Naive thymus-derived CD4-positive, alpha-beta T cell (primary cell): ENCODE measurements at places on chromosomes 12 and 14.

DNA sequence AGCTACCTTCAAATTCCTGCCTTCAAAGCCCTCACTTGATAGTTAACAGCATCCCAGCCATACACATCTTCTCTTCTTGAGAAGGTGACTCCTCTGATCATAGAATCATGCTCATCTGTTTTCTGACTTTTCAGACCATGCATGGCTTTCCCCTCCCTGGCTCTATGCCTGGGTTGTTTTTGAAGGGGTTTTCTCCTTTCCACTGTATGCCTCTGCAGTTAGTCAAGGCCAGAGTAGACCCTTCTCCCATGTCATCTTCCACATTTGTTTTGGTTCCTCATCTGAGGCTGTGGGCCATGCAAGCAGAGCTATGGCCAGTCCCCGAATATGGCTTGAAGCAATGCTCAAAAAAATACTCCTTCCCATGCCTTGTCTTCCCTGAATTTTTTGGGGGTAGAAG lies 14.3 kb upstream of the MCRS1 start:
- DNase-seq, result no peak

GRCh38 chr14:82621881-82622450 lies 1088.3 kb upstream of the SEL1L start:
- no peak for DNase-seq

DNA sequence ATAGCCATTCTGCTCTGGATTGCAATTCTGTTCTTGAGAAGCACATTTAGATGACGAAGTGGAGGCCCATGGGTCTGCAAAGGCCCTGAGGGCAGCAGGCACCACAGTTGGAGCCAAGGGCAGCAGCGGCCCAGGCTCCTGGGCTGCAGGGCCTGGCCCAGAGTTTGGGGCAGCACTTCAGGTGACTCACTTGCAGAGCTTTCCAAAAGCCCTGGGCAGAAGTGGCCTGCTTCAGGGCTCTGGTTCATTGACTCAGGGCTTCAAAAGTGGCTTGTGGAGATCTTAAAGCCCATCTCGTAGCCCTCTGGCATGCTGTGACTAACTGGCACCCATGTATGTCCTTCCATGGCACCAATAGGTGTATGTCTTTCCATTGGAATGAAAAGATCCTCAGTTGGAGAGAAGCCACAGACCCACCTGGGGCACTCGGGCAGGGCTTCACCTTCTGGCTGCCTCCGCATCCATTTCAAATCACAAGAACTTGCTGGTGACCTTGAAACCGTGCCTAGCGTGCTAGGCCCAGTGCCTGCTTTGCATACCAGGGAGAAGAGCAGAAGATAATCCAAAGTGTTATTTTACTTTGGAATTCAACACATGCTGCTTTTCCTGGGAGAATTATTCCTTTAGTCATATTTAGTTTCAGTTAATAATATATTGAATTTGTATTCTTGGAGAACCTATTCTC lies 106.7 kb downstream of the PRMT8 start:
- no peak for DNase-seq

DNA sequence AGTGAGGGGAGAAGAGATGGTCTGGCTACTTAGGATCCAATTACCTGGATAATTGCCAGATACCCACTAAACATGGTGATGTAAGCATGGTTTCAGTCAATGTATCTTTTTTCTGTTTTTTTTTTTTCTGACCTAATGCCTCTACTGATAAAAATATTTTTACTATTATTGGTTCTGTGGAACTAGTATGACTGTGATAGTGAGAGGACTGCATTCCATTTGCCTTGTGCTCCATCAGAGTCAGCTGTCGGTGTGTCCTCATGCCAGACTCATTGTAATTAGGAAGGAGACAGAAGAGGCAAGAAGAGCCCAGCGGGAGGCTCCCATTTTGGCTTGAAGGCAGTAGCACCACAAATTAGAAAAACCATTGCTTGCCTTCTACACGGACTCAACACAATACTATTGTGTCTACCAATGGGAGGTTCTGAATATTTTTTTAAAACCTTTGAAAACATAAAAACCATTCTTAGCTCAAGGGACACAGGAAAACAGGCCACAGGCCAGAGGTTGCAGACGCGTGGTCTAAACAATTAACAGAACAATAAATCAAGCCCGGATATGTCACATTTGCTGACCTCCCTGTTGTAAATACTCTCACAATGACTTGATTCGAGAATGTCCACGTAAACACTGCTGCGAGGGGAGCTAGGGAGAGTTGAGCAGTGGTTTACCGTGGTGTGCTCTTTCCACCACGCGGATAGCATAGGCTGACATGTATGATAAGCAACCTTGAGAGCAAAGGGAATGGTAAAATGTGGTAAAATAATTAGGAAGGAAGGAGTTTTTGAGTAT lies 13.5 kb upstream of the DCP1B start:
- DNase-seq, result no peak

GRCh38 chr14:64954491-64955240 lies 12.1 kb upstream of the GPX2 start:
- no peak for DNase-seq

DNA sequence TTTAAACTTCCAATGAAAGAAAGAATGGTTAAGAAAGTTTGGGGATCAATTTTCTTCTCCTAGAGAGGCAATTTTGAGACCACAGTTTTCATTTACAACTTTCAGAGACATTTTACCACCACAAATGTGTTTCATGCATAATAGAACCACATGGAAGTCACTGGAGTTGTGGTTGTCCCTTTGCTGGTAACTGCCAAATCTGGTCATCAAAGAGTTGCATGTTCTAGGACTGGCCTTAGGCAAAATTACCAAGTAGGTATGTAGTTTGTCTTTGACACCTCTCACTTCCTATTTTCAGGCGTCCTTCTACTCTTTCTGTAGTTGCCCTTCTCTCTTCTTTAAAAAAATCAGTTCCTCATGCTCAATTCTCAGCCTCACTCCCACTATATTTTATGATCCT lies 54.3 kb upstream of the TMX1 start:
- no peak for DNase-seq

DNA sequence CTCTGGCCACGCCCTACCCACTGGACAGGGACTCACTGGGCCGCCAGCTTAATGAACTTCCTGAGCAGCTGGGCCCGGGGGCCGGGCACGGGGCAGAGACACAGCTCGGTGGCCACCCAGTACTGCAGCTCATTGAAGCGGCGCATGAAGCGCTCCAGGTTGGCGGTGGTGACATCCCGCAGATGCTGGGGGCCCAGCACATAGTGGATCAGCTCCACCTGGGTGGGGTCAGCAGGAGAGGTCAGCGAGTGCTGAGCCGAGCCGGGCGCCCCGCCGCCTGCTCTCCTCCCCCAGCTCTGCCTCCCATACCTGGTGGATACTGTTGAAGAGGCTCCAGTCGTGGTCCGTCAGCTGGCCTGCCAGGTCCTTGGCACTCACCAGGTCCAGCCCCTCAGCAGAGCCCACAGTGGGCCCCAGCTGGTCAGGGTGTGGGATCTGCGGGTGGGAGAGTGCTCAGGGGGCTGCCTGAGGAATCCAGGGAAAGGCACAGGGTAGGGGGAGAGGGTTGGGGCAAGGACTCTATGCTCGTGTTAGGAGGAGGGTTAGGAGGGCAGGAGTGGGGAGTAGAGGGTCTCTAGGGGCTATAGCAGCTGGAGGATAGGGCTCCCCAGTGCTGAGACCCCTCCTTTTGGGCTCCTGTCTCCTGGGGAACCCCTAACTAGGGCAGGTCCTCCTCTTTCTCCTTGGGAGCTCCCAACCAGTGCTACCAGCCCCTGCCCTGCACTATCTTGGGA lies 15.5 kb upstream of the ENDOU start:
- DNase-seq, result no peak

DNA sequence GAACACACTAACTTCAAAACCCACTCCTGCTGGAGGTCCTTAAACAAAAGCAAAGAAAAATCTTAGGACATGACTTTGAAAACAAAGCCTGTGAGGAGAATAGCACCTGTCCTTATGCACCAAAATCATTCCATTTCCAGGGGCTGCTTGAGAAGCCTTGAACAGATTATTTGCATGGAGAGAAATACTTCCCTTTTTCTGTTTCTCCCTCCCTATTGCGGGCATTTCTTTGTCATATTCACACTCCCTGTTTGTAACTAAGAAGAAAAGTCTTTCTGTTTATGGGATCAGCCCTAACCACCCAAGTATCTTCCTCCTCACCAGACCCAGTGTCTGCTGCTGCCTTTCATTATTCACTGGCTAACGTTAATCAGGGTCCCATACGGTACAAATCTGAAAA lies 218.8 kb downstream of the DPF3 start:
- no peak for DNase-seq

DNA sequence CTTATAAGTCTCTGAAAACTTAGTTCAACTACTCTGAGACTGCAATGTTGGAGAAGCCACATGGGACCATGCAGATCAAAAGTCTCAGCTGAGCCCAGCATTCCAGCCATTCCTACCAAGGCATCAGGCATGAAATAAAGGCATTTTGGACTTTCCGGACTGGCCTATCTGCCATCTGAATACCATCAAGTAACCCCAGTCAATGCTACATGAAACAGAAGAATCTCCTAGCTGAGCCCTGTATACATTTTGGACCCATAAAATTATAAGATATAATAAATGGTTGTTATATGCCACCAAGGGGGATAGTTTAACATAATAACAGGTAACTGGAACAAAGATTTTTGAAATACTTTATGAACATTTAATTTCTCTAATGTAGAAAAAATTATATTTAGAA lies 9.3 kb upstream of the TMEM260 start:
- no peak for DNase-seq

DNA sequence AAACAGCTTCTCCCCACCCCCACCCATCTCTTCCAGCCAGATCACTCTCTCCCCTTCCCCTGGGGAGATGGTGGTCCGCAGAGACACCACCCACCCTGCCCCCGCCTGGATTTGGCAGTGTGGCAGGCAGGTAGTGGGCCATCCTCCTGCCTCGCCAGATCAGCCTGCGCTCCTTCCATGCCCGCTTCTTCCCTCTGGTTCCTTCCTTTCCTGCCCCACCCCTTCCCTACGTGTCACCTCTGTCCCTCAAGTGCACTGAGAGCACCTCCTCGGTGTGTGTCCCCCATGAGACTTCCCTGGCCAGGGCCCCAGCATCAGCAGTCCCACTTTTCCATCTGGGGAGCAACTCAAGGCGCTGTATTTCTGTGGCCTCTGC lies 632 bp downstream of the NYNRIN start:
- no peak for DNase-seq

GRCh38 chr12:53579545-53579955 lies 46.6 kb downstream of the ATF7 start:
- no peak for DNase-seq

DNA sequence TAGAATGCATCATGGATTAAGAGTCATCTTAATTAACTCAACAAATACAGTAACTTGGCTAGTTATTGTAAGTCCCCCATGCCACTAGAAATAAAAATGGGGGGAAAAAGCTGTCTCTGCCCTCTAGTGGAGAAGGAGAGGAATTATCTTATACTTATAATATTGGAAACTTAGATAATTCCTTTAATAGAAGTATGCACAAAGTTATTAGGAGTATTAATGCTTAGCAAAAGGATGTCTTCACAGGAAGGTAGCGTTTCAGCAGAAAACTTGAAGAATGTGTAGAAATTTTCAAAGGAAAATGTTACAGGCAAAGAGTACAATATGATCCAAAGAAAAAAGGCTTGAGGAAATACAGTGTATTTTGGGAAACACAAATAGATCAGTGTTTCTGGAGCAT lies 19.8 kb downstream of the OR5AU1 start:
- DNase-seq, result peak; percentile 1

GRCh38 chr12:92634202-92634601 lies 68.6 kb upstream of the PLEKHG7 start:
- DNase-seq, result no peak

DNA sequence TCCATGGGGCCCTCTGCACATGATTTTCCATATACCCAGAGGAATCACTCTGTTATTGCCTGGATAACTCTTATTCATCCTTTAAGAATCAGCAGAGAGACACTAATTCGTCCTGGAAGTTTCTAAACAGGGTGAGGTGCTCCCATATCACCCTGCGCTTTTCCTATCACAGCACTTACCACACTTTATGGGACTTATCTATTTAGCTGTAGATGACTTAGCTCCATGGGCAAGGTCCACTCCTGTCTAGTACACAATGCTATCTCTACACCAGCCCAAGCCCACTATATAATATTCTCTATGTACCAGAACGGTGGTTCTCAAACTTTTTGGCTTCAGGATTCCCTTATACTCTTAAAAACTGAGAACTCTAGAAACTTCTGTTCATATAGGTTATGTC lies 111.7 kb downstream of the EFCAB11 start:
- no peak for DNase-seq

DNA sequence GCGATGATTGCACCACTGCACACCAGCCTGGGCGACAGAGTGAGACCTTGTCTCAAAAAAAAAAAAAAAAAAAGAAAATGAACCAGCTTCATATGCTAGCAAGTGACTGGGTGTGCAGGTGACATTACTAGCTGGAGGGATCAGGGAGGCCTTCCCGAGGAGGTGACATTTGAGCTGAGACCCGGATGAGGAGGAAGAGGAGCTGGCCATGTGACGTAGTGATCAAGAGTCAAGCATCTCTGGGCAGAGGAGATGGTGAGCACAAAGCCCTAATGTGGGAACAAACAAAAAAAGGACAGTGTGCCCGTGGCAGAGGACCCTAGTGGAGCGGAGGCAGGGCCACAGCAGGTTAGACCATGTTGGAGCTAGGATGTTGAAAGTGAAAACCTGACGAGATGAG lies 3.5 kb upstream of the PTPN6 start:
- no peak for DNase-seq

DNA sequence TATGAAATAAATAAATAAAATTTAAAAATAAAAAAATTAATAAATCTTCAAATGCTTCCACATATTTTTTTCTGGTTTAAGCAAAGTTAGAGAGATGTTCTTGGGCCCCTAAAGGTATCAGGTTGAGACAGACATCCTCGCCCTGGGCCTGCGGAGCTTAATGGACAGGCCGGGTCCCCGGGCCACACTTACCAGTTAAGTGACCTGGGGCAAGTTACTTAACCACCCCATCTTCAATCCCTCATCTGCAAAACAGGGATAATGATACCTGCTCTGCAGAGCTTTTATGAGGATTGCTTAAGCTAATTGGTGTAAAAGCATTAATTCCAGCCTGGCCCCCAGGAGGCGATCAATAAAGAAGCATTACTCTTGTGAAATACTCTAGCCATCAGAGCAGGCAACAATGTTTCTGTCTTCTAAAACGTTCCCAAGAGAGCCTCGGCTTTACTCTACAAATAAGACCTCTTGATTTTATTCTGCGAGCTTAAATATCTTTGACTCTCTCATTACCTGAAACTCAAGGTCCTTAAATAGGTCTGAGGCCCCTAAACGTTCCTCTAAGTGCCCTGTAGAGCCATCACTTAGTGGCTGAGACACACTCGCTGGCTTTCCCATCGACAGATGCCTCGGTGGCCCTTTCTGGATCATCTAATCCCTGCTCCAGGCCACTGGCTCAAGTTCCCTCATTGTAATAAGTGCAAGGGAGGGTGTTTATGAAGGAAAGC lies 81.1 kb upstream of the DIO3 start:
- DNase-seq, result no peak

DNA sequence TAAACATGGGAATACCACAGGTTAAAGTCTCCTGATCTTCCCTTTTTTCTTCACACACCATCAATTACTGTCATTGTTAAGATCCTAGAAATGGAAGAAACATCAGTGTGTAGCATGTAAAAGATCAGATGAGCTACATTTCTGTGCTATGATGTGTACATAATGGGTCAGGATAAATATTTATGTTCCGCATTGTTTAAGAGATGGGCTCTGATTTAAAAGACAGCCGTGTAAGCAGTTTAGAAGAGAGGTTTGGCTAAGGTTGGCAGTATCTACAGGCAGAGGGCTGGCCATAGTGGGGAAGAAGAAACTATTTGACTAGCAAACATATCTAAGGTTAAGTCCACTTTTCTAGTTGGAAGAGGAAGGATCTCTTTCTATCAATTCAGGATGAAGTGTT lies 49.4 kb downstream of the LRRC9 start:
- DNase-seq, result no peak

- no peak for DNase-seq
Observed at GRCh38 chr14:49303946-49304516, 282.1 kb downstream of the RPS29 start.
